ENCODE measurements at places on chromosomes 5 and 9. TPM values are rescaled to one million over a fixed set of nuclear protein-coding genes. Genes with fewer than 3 reads are reported as not detected.

The MARCHF11 gene
- total RNA-seq: not detected

The TMC1 gene
- total RNA-seq: 9.0 TPM

The SLC25A2 gene
- 0.33 TPM for total RNA-seq

The C5orf52 gene
- total RNA-seq: not detected

The KCNN2 gene
- total RNA-seq: not detected

The EXD3 gene
- 23.7 TPM for total RNA-seq

The NRARP gene
- total RNA-seq: 25.8 TPM

The NTNG2 gene
- total RNA-seq: not detected

The ZDHHC11B gene
- total RNA-seq: not detected

The FCN2 gene
- total RNA-seq: not detected

The ANKDD1B gene
- total RNA-seq: 0.20 TPM

The GFI1B gene
- total RNA-seq: not detected

The AHRR gene
- 13.6 TPM for total RNA-seq

The POU5F2 gene
- total RNA-seq: 0.95 TPM

The AQP7 gene
- 0.59 TPM for total RNA-seq

The CATSPER3 gene
- total RNA-seq: 0.68 TPM

The PLPPR1 gene
- not detected for total RNA-seq

The SPINK4 gene
- total RNA-seq: not detected

The PPP2R2B gene
- not detected for total RNA-seq

The ADAMTSL2 gene
- 0.39 TPM for total RNA-seq

The PCDHB5 gene
- not detected for total RNA-seq

The DOCK8 gene
- 8.1 TPM for total RNA-seq

The SLCO4C1 gene
- 0.48 TPM for total RNA-seq

The DDX4 gene
- not detected for total RNA-seq
